ENCODE measurements at places on chromosomes 12 and 14.

- no peak for DNase-seq
These were observed 10.8 kb downstream of the MGP start for GRCh38 chr12:14874882-14875281.

GRCh38 chr12:1628666-1629337, at the start of gene WNT5B:
Gene WNT5B, plus strand, starts transcription at chr12:1629231. Its CDS starts 2,124 bp downstream, at chr12:1631355.
- DNase-seq, result no peak

- no peak for DNase-seq
These were observed 12.4 kb downstream of the LMO3 start for GRCh38 chr12:16593546-16593945.

DNA sequence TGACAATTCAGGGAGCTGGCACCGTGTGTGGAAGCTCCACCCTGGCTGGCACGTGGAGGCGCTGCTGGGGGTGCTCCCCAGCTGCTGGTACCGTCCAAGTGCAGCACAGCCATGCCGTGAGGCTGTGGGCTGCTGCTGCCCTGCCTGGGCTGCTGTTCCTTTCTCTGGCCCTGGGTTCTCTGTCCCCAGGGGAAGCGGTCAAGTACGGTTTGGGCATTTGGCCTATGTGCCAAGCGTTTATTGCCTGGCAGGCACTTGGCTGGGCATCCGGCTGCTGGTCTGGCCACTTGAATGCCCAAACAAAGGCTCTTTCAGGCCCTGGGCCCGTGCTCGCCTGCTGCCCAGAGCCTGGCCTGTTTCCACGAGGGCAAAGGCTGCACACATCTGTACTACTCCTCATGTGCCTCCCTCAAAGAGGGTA, 39.6 kb downstream of the RHOF start:
- peak; percentile 90 for DNase-seq

- peak; percentile 82 for DNase-seq
These were observed 14.6 kb upstream of the PNMA1 start for GRCh38 chr14:73728717-73729330.

- DNase-seq, result no peak
These were observed 15.3 kb downstream of the P2RX2 start for GRCh38 chr12:132633901-132634300.

Measured in globus pallidus (tissue), 1 donor.